ENCODE measurements at places on chromosomes 13 and 19.

- no peak for DNase-seq
Observed at GRCh38 chr13:114046431-114046975, 72.6 kb upstream of the C13orf46 start.

DNA sequence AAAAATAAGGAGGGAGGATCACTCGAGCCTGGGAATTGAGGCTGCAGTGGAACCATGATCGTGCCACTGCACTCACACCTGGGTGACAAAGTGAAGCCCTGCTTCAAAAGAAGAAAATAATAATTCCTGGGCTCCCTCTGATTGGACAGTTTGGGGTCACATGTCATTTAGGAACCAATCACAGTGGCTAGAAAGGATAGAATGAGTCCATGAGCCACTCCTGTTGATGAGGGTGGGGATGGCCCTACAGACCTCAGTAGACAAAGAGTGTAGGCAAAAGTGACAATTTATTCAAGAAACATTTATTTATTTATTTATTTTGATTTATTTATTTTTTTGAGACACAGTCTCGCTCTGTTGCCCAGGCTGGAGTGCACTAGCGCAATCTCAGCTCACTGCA is 26.8 kb upstream of the ADGRE5 start:
- DNase-seq: no peak

- peak; percentile 57 for DNase-seq
Observed at GRCh38 chr19:54434112-54434872, 14.7 kb upstream of the LENG8 start.

- DNase-seq: no peak
Observed at GRCh38 chr13:95533545-95534160, 18.9 kb upstream of the CLDN10 start.

DNA sequence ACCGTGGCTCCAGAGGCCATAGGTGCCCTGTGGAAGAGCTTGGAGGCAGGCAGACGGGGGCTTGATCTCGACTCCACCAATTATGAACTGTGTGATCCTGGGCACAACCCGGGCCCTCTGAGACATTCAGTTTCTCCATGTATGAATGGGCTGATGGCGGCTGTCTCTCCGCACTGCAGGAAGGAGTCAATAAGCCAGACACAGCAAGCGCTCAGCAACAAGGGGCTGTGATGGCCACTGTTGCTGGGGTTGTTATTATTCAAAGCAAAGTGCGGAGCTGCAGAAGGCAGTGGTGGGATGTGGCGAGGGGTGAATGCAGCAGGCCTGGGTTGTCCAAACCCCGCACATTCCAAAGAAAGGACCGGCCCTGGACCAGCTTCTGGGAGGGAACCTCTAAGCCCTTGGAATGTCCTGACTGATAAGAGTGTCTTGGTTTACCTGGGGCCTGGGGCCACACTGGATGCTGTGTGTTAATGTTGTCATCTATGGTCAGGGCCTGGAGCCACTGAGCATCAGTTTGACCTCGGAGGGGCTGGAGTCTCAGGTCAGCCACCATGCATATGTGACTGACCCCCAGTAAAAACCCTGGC is 8.3 kb downstream of the TMEM143 start:
- no peak for DNase-seq

GRCh38 chr19:10568826-10569651 is at the start of gene CDKN2D:
Gene CDKN2D (minus strand): TSS chr19:10568979. CDS start chr19:10568653, 326 bp downstream.
- DNase-seq: peak; percentile 100

DNA sequence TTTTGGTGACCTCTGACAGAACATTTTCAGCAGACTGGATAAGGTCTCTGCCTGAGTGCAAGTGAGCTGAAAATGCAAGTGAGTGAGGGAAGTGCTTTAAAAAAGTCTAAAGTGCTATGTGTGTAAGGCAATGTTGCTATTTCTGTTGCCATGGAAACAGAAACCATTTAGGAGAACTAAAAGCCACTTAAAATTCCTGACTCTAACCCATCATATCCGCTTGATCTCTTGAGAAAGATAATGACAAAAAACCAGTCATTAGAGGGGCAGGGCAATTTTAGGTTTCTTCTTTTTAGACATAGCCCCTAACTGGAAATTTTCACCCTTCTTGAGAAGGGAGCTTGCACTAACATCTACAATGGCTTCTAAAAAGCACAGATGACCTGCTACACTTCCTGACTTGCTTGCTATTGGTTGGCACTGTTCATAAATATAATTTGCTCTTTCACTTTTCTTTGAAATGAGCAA is at the start of gene CYSLTR2:
CYSLTR2 (plus strand) TSS at position 458 of the 468 bp plus-strand sequence. CDS start 52,889 bp downstream, outside the sequence.
- DNase-seq: no peak

- DNase-seq: no peak
Observed at GRCh38 chr19:3459089-3459881, 21.0 kb downstream of the SMIM24 start.

DNA sequence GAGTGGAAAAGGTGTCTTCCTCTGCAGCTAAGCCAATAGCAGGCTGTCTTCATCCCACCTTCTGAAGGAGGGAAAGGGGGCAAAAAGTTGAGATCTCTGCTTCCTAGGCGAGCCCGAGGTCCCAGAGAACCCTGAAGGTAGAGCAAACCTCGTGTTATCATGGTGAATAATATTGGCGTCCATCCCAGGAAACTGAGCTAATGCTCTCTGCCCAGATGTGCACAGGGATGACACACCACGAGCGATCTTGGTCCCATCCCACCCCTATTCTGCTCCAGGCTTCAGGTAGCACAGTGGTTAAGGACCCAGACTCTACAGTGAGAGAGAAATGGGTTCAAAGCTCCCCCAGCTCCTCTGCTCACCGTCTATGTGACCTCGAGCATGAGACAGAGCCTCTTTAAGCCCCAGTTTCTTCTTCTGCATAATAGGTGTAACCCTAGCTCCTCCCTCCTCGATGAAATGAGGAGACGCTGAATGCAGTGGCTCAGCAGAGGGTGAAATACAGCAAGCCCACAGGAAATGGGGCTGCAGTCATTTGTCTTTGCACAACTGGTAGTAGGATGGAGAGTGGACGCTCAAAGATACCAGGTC is 9.9 kb upstream of the CEACAM20 start:
- no peak for DNase-seq

- DNase-seq: peak; percentile 91
Observed at GRCh38 chr13:113739527-113740285, 19.3 kb upstream of the TMEM255B start.

- no peak for DNase-seq
Observed at GRCh38 chr13:94061301-94061700, 418.2 kb downstream of the DCT start.

DNA sequence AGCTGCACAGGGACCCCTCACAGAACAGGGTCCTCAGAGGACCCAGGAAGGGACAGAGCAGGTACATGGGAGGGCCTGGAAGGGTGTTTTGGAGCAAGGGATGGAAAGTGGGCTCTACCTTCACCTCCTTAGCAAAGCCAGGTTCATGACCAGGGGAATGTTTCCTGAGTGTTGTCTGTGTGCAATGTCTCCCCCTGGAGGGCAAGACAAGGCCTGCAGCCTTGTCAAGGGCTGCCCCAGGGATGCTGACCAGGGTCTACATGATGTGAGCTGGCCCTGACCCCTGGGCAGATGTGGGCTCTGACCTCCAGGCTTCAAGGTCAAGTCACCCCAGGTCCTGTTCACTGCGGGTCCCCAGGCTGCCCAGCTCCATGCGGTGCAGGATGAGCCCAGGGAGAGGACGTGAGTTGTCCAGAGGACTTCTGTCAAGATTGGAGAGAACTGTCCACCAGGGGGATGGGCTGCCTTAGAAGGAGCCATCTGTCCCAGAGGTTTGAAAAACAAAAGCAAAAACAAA is 1.0 kb upstream of the CEACAM1 start:
- DNase-seq: peak; percentile 62

DNA sequence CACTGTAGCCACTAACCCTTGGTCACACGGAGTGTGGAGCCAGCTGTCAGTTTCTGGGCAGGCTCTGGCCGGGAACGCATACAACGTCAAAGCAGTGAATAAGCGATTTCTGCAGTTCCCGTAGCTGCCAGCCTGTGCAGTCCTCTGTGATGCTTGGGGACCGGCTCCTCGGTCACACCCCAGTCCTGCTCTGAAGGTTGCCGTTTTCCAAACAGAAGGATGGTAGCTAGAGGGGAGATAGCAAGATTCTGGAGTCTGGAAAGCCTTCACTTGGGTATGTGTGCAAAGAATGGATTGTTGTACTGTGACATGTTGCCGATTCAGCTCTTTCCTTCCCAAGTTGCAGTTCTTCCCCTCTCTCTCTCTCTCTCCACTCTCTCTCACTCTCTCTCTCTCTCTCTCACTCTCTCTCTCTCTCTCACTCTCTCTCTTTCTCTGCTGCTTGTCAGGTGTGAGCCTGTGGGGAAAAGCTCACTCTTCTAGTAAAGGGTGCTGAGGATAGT is 38.7 kb upstream of the C1QTNF9 start:
- DNase-seq: no peak

DNA sequence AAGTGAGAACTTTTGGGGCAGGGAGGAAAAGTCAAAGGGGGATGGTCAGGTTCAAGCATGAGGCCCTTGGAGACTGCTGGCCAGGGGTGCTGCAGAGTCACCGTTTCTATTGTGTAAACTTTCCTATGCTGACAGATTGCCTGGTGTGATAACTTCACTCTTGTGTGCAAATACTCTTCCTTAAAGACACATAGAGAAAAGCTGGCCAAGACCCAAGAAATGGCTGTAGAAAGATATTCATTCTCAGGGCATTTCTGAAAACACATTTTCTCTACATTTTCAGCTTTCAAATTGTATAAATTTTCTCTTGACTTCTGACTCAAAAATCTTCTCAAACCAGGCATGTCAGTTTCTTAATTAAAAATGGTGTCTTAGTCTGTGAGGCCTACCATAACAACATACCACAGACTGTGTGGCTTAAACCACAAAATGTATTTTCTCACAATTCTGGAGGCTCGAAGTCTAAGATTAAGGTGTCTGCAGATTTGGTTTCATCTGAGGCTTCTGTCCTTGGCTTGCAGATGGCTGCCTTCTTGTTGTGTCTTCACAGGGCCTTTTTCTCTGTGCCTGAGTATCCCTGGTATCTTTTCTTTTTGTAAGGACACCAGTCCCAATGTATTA is 304.5 kb downstream of the KCNRG start:
- no peak for DNase-seq

DNA sequence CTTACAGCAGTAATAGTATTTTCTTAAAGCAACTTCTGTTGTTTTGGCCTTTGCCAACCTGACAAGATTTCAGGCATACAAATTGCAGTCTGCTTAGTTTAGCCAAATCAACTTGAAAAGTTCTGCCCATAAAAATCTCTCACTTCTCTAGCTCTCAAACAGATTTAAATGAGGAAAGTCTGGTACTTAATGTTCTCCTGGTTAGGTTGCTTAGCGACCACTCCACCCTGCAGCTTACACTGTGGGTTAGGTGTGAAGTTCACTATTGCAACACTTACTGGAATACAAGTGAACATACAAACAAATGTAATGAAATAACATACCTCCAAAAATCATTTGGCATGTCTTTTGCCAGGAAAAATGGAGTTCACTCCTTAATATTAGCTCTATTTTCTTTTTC is 178.7 kb upstream of the PCDH9 start:
- no peak for DNase-seq

- no peak for DNase-seq
Observed at GRCh38 chr13:27273658-27274425, 3.2 kb downstream of the RASL11A start.

GRCh38 chr13:89701913-89702312 is 1645.6 kb upstream of the MIR17HG start:
- DNase-seq: no peak

GRCh38 chr19:19056636-19057275 is 7.0 kb upstream of the SLC25A42 start:
- DNase-seq: no peak

GRCh38 chr19:50602496-50602895 is 34.3 kb upstream of the LRRC4B start:
- no peak for DNase-seq

DNA sequence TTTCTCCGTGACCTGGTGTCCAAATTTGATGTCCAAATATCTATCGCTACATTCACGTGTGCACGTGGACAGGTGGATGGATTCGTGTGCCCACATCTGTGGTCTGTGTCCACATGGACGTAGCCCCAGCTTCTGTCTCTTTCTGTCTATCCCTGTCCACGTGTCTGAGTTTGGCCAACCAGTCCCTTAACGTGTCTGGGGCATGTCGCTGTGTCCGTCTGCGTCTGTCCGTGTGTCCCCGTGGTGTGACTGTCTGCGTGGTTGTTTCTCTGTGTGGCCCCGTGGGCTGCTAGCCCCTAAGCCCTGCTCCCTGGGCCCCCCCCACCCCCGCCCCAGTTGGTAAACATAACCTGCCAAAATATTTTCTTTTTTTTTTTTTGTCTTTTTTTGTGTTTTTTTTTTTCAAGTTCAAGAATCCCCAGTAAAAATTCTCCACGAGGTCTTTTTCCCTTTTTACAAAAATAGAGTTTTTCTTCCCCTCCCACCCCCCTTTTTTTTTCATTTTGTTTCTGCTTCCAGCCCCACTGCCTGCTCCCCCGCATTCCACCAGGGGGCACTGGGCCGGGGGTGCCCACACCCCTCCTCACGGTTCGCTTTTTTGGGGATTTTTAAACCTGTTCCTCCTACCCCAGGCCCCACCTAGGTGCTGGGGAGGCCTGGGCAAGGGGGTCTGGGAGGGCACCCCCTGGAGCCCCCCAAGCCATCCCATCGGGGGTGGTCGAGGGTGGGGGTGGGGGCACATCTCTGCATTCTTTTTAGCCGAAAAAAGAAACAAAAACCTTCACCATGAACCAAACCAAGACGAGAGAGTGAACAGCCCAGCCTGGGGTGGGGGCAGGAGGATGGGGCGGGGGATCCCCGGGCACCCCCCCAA is 18.3 kb downstream of the PRKCSH start:
- no peak for DNase-seq

- DNase-seq: no peak
Observed at GRCh38 chr19:14342809-14343208, 38.4 kb upstream of the ADGRE5 start.

- DNase-seq: no peak
Observed at GRCh38 chr13:52887165-52887564, 38.7 kb upstream of the PCDH8 start.

- DNase-seq: no peak
Observed at GRCh38 chr13:23608701-23609413, 38.6 kb downstream of the TNFRSF19 start.

- DNase-seq: no peak
Observed at GRCh38 chr13:100644371-100644770, 30.2 kb downstream of the TMTC4 start.

Data from WERI-Rb-1 (cell line).